Stimulated activated CD4-positive, alpha-beta T cell treated with anti-CD3 and anti-CD28 coated beads, Interleukin-1b, Interleukin-23, amount 100 ng/mL, for 1 hour (primary cell): ENCODE measurements at places on chromosomes 6 and 20.

- DNase-seq: no peak
Observed at GRCh38 chr6:30876039-30876730, 8.1 kb upstream of the DDR1 start.

GRCh38 chr6:27476090-27476489 is 3.2 kb upstream of the ZNF184 start:
- DNase-seq: no peak

GRCh38 chr20:5400164-5400762 is 83.5 kb upstream of the PROKR2 start:
- no peak for DNase-seq

GRCh38 chr6:109428889-109429477 is 11.4 kb downstream of the PPIL6 start:
- no peak for DNase-seq

DNA sequence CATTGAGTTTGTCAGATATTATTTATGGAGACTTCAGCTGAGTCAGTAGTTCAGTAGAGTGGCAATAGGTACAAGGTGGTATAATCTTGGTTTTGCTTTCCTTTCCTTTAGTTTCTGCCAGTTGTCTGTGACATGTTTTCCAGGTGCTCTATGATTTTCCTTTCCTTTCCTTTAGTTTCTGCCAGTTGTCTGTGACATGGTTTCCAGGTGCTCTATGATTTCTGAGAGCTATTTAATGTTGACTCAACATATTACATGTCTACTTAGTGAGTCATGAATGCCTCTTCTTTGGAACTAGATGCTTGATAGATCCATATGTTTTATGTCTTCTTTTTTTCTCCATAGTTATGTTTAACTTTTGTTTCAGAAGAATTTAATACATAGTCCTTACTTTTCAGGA is 186.4 kb upstream of the DEFB112 start:
- no peak for DNase-seq

GRCh38 chr6:152375197-152375596 is 262.0 kb downstream of the SYNE1 start:
- no peak for DNase-seq

DNA sequence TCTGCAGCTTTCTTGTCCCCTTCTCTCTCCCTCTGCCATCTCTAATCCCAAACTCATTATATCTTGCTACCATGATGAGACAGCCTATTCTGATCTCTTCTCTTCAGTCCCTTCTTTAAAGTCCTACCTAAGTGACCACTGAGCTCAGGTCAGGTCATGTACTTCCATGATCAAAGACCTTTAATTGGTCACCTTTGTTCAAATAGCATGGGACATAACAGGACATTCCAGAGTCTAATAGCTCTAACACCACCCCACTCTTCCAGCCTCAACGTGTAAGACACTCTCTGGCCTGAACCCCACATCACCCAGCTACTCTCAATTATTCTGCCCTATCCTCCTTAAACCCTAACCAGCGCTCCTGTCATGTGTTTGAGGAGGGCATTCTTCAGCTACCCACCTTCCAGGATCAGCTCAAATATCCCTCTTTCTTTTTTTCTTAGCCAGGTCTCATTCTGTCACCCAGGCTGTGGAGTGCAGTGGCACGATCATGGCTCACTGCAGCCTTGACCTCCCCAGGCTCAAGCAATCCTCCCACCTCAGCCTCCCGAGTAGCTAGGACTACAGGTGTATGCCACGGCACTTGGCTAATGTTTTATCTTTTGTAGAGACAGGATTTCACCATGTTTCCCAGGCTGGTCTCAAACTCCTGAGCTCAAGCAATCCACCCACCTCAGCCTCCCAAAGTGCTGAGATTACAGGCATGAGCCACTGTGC is 2.1 kb upstream of the SMLR1 start:
- no peak for DNase-seq

- DNase-seq: no peak
Observed at GRCh38 chr6:44022671-44023352, 104.4 kb downstream of the MRPL14 start.

DNA sequence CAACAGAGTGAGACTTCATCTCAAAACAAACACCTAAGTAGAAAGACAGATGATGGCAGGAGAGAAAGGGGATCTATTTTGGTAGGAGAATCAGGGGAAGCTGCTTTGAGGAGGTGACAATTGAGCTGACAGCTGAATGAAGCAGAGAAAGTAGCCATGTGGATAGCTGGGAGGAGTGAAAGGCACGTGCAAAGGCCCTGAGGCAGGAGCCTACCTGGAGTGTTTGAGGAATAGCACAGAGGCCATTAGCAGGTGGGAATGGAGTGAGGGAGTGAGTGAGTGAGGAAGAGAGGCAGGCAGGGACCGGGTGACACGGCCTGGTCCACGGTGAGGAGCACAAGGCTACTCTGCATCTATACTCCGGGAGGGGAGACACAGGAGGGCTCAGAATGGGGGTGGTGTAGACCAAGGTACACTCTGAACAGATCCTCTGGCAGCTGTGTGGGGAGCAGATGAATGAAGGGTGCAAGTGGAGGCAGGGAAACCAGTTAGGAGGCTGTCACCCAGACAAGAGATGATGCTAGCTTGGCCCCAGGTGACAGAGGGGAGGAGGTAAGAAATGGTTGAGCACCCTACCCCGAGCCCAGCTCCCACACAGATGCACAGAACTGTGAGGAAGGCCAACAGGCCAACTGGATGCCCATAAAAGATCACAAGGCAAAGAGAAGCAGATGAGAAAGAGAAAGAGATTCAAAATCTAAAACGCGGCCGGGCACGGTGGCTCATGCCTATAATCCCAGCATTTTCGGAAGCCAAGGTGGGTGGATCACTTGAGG is 43.6 kb downstream of the NFATC2 start:
- DNase-seq: no peak

- DNase-seq: no peak
Observed at GRCh38 chr6:80938131-80938530, 814.4 kb downstream of the TENT5A start.

DNA sequence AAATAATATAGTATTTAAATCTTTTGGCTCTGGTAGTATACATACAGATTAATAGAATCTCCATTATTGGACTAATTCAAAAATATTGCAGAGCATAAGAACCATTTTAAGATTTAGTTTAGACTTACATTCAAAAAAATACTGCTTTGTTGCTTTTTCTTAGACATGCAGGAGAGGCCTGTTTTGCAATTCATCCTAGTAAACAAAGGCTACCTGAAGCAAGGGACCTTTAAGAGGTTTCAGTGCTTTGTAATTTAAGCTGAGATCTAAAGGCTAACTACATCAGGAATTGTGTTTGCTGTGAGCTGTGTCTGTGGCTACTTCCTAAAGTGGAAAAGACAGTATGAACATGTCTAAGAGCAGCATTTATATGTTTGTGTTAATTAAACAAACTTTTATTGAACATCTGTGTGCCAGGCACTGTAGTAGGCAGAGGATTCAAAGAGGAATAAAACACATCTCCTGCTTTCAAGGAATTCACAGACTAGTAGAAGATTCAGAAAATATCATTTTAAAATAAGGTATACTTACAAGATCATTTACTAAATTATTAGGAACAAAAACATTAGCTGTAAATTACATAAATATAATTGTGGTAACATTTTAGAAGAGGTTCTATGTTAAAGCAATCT is 29.1 kb upstream of the CALHM6 start:
- DNase-seq: no peak

DNA sequence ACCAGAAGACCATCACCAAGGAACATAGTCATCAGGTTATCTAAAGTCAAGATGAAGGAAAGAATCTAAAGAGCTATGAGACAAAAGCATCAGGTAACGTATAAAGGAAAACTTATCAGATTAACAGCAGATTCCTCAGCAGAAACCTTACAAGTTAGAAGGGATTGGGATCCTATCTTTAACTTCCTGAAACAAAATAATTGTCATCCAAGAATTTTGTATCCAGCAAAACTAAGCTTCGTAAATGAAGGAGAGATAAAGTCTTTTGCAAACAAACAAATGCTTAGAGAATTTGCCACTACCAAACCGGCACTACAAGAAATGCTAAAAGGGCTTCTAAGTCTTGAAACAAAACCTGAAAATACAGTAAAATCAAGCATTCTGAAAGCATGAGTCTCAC is 71.0 kb downstream of the HECA start:
- no peak for DNase-seq

GRCh38 chr6:13308332-13308731 is 20.0 kb downstream of the TBC1D7 start:
- no peak for DNase-seq

DNA sequence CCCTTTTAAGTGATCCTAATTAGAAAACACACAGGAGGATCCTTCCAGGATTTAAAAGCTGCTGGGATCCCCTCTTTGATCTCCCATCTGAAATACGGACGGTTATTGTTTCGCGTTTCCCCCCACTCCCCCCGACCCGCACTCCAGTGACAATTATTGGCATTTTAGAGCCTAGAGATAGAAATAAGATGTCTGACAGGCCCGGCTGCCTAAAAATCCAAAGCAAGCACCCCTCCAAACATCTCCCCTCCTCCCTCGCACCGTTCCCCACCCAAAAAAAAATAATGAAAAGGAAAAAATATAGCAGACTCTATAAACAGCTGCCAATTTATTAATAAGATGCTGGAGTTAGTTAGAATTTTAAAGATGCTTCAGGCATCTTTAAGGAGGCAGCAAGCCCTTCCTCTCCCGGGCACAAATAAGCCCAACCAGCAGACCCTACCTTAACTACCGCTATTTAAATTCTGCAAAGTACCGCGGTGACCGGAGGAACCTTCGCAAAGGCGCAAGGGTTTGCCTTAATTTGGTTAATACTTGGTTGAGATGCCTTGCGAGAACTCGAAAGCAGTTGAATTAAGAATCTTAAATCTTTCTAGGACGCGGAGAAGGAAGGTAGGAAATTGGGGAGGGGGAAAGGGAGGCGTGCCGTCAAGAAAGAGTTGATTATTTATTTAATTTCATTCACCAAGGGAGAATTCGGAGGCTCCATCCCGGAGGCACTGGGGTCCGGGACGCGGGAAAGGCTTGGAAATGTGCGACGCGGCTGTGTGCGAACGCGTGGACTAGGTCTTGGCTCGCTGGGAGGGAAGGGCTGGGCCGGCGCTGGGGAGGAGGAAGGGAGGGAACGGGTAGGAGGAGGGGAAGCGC is 1.5 kb upstream of the ISM1 start:
- DNase-seq: no peak

GRCh38 chr20:25226433-25227316 is 21.2 kb upstream of the PYGB start:
- no peak for DNase-seq

DNA sequence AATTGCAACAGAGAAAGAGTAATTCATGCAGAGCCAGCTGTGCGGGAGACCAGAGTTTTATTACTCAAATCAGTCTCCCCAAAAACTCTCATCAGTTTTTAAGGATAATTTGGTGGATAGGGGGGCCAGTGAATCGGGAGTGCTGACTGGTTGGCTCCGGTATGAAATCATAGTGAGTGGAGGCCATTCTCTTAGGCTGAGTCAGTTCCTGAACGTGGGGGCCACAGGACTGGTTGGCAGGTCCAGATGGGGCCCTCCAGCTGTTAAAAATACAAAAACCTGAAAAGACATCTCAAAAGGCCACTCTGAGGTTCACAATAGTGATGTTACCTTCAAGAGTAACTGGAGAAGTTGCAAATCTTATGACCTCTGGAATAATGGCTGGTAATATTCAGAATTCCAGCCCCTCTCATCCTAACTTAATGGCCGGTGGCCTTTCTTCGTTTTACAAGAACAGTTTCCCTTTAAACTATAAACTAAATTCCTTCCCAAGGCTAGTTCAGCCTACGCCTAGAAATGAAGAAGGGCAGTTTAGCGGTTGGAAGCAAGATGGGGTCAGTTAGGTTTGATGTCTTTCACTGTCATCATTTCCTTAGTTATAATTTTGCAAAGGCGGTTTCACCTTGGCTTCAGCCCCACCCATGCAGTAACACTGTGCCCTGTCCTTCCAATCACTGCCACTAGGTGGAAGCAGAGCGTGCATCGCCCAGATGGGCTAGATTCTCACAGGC is 6.8 kb upstream of the MICA start:
- peak; percentile 89 for DNase-seq

DNA sequence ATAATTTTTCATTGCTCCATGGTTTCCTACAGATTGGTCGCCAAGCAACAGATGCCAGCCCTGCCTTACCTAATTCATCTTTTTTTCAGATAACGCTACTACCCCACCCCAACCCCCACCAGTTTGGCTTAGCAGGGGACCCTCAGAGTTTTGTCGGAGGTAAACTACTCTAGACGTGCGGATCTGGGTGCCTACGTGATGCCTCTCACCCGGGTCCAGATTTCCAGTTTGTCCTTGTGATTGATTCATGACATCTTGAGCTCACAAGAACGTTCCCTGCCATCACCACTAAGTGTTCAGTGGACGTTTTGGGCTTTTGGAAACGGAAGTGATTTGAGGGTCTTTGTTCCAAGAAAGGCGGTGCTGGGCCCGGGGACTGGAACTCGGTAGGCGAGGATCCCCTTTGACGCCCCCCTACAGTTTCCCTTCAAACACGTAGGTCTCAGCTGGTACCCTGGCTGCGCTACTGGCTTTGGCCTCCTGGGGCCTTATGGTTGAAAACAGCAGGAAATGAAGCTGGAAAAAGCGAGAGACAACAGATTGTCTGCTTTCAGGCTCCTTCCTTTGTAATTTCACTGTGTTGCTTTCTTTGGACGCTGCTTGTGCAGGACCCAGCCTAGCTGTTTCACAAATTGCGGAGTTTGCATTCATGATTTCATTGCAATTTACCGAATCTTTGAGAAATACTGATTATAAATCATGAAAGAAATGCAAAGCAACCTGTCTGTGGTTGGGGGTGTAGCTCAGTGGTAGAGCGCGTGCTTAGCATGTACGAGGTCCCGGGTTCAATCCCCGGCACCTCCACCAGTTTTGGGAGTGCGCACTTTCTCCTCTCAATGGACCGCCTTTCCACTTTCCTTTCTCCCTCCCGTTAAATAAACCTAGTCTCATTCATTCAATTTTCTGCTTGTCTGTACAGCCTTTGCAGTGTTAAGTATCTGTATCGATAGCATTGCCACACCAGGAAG is 81.0 kb downstream of the GPX5 start:
- DNase-seq: no peak

- no peak for DNase-seq
Observed at GRCh38 chr6:154536999-154537398, 26.5 kb upstream of the CNKSR3 start.

DNA sequence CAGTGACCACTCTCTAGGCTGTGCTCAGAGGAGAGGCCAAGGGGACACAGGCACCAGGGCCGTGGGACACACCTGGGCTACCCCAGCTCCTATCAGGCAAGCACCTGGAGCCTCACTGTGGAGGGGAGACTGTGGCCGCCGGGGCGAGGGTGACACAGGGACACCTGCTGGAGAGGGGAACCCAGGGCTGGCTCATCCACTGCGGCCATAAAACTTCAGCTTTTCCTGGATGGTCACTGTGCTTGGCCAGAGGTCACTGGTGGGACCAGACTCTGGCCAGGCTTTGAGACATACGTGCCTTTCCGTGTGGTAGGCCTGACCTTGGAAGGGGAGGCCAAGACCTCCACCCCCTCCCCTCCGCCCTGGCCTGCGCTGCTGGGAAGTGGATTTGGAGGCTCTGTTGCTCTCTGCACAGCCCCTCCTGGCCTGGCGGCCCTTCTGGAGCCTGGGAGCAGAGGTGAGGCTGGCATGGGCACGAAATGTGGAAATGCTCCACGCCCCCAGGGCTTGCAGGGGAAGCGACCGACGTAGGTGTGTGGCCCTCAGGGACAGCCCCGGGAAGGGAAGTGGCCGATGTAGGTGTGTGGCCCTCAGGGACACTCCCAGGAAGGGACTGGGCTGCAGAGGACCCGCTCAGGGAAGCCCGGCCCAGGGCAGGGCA is 42.9 kb upstream of the BHLHE23 start:
- DNase-seq: no peak

GRCh38 chr6:108120311-108120710 is 45.5 kb upstream of the NR2E1 start:
- DNase-seq: no peak

GRCh38 chr6:83167726-83168278 is 25.3 kb downstream of the PGM3 start:
- no peak for DNase-seq

- DNase-seq: no peak
Observed at GRCh38 chr20:43724383-43724782, 2.4 kb downstream of the GTSF1L start.
